ENCODE measurements at places on chromosomes 4 and X. TPM values are rescaled to one million over a fixed set of nuclear protein-coding genes. Genes with fewer than 3 reads are reported as not detected.

GRCh38 chr4:17584521-17585213 is 7.7 kb downstream of the LAP3 start:
- H3K36me3 ChIP-seq, result peaks cover 57% of the 10 kb centered on the region
- no peak overlapping the region for H3K4me3 ChIP-seq
- H3K4me1 ChIP-seq, result no peaks in the 10 kb centered on the region
- no peaks in the 10 kb centered on the region for H3K27me3 ChIP-seq

GRCh38 chr4:119204916-119205315 is 7.6 kb upstream of the USP53 start:
- no peaks in the 10 kb centered on the region for H3K4me1 ChIP-seq
- no peak for DNase-seq
- H3K36me3 ChIP-seq, result no peaks in the 10 kb centered on the region
- H3K4me3 ChIP-seq, result no peak overlapping the region

DNA sequence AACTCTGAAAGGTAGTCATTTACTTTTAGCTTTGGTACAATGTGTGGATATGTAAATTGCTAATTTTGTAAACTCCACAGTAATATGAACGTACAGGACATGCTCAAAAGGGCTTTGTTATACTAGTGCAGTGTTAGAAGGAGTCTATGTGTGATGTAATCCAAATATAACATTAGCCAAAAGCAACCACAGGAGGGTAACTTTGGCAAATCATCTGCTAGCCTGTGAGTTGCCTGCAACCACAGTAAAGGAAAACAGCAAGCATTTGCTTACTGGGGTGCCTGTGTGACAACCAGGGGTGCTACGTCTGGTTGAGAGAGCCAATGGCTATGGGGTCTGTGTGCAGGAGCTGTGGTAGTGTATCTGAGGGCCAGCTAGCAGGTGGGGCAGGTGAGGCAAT is 245.8 kb downstream of the ADAMTS3 start:
- DNase-seq, result no peak
- no peaks in the 10 kb centered on the region for H3K36me3 ChIP-seq
- H3K4me3 ChIP-seq, result no peak overlapping the region
- no peaks in the 10 kb centered on the region for H3K27me3 ChIP-seq
- H3K4me1 ChIP-seq, result no peaks in the 10 kb centered on the region
- no peak overlapping the region for H3K27ac ChIP-seq

The DCAF12L2 gene
- total RNA-seq, result 0.16 TPM

The PWWP3B gene
- total RNA-seq, result 0.27 TPM

Measured in transverse colon (tissue), 4 donors.